ENCODE measurements at places on chromosomes 2 and 18.

DNA sequence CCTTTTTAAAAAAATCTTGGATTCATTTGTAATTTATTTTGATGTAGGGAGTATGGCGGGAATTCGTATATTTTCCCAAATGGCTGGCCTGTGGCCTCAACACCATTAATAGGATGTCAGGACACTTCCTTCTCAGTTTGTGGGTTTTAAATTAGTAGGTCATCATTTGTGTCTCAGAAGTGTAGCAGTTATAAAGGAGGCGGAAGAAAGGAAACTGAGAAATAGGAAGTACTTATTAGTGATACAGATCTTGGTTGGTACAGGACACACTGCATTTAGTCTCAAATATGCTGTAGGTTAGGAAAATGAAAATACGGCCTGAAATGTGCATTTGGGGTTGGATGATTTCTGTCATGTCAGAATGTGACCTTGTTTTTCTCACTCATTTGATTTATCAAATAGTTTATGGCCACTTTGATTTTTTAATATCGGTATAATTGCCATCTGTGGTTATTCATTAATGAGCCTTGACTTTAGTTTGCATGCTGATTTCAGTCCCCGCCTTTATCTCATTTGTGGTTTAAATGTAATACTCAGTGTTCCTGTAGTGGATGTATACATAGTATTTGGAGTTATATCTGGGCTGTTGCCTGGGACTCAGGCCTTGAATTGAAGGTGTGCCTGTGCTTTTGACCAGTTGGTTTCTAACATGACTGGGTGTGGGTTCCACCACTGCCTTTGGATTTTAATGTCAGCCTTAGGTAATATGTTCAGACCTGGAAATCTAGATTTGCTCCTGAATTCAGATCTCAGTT is 31.4 kb downstream of the ZCCHC2 start:
- no peak for DNase-seq

DNA sequence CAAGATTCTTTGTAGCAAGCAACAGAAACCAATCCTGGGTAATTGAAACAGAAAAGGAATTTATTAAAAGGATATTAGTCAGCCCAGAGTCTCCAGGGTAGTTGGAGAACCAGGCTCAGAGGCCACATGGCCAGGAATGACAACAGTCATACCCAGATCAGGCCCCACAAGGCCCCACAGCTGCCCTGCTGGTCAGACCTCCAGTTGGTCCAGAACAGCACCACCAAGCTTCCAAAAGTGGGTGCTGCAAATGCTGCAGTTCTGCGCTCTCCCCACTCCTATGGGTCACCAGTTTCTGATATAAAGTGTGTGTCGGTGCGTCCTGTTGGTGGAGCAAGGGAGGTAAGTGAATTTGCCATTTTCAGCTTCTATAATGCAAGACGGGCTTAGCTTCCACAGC is 29.9 kb downstream of the KLHL29 start:
- DNase-seq: no peak

GRCh38 chr2:108403494-108403893 is 25.7 kb downstream of the SULT1C4 start:
- DNase-seq: no peak

GRCh38 chr18:21293479-21293878 is 51.4 kb downstream of the GREB1L start:
- DNase-seq: no peak

DNA sequence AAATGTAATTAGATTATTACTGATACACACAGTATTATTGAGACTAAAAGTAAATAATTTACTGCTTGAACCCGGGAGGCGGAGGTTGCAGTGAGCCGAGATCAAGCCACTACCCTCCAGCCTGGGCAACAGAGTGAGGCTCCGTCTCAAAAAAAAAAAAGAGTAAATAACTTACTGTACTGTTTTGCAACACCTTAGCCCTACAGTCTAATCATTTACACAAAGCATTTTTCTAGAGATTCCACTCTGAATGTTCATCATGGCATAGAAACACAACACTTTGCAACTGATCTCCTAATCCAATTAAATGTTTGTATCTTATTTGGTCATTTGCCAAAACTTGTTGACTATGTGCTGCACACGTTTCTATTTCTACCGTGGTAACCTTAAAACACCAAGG is 23.4 kb upstream of the RMP24 start:
- no peak for DNase-seq

- DNase-seq: no peak
Observed at GRCh38 chr2:181421131-181421458, 36.1 kb upstream of the ITGA4 start.

DNA sequence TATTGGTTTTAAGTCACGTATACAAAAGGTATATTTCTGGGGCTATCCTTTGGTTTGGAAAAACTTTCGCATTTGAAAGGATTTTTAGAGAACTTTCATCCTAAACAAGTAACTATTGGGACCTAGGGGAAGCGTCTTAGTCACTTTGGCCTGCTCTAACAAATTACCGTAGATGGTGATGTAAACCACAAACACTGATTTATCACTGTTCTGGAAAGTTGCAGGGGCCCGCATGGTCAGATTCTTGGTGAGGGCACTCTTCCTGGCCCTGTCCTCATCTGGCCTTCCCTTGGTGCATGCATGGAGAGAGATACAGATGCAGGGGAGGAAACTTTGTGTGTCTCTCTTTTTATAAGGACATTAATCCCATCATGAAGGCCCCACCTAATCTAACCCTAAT is 49.1 kb upstream of the ANKRD62 start:
- no peak for DNase-seq

GRCh38 chr2:15636972-15637785 is 45.5 kb downstream of the DDX1 start:
- peak; percentile 56 for DNase-seq

- peak; percentile 18 for DNase-seq
Observed at GRCh38 chr18:21851327-21851961, 110.9 kb downstream of the MIB1 start.

- DNase-seq: peak; percentile 86
Observed at GRCh38 chr2:195659982-195660890, 3.2 kb downstream of the SLC39A10 start.

DNA sequence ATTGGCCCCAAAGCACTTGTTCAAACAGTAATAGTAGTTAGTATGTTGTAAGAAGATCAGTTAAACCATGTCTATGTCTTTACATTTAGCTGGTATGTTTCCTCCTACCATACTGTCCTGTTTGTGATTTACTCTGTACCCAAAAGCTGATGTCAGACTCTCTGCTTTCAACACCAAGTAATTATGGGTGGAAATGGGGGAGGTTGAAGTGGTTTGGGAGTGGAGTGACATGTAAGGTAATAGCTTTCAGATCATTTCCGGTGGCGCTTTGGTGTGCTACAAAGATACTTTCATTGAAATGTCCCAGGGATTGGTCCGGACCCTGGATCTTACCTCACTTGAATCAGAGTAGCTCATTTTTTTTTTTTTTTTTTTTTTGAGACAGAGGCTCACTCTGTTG is 39.7 kb upstream of the TGIF1 start:
- DNase-seq: no peak

DNA sequence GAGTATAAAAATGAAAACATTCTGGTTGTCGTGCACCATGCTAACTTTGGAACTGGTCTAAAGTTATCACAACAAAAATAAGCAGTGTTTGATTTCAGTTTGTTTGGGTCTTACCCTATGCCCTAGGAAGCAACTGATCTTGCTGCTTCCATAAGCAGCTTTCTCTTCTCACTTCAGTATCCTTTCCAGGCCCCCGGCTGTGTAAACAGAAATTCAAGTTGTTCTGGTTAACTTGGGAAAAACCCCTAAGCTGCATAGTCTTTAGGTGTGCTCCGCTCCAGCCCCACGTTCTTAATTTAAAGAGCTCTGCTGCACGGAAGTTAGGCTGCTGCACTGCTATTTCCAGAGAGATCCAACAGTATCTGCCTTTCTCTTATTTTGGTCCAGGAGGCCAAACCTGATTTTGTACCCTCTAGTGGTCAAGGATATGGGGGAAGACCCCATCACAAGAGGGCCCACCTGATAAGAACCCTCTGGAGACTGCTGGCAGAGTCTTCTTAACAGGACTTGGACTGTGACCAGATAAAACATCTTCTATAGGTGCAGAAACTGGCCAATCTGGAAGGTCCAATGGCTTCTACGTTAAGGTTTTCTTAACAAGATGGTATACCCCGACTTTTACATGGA is 69.1 kb downstream of the FEZ2 start:
- DNase-seq: no peak

- DNase-seq: no peak
Observed at GRCh38 chr2:188383158-188383557, 91.5 kb downstream of the GULP1 start.

- DNase-seq: peak; percentile 33
Observed at GRCh38 chr2:131039908-131040660, 53.2 kb downstream of the FAM168B start.

GRCh38 chr2:150812066-150812465 is 324.6 kb upstream of the RND3 start:
- DNase-seq: no peak

GRCh38 chr2:180472133-180472532 is 465.0 kb upstream of the CWC22 start:
- no peak for DNase-seq

DNA sequence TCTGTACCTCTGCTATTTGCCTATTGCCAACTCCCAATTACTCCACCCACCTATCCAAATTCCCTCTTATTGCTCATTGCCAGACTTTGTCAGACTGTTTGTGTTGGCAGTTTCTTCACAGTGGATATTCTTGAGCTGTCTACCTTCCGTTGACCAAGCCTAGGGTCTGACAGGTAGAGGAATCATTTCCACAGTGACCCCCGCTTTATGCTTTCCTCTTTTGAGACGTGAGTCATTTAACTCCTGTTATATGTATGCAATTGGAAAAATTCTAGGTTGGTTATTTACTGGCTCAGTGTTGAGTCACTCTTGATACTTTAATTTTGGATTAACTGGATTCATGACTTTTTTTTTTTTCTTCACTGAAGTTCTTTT is 187.7 kb downstream of the IRS1 start:
- no peak for DNase-seq

DNA sequence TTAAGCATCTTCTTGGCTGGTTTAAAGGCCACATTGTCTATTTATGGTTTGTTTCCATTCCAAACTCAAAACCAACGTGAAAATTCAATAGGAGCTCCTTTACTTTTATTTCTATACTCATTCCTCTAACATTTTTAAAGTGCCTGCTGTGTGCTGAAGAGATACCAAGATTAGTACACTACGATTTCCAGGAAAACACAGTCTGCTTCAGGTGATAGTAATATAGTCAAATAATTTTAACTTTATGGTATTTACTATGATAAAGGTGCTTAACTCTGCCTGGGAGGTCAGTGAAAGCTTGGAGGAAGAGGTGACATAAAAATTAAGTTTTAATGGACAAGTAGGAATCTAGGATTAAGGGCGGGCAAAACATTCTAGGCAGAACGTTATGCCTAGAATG is 121.4 kb downstream of the KIAA1328 start:
- no peak for DNase-seq

DNA sequence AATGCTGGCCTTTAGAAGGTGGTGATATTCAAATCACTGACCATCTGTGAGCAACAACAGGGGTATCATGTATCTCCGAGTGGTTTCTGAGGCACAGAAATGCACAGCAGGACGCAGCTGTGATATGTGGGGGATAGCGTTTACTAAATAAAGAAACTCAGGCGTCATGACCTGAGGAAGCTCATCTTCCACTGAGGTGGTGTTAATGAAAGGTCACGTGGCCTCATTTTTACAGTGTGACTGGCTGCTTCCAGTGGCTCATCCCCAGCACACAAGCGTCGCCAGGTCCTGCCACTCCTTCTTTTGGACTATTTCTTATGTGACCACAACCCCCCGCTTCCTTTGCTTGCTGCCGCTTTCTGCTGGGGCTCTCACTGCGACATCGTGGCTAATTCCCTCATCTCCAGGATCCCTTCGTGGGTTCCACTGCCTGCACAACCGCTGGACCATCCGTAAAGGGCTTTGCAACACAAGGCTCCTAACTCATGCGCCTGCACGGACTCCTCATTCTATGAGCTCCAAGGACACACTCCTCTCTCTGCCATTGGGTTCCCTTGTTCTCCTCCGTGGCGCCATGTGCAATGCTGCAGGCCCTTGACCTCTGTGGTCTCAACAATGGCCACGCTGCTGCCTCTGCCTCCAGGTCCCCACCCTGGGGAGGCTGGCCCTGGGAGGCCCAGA is 109.3 kb downstream of the MBP start:
- DNase-seq: no peak

DNA sequence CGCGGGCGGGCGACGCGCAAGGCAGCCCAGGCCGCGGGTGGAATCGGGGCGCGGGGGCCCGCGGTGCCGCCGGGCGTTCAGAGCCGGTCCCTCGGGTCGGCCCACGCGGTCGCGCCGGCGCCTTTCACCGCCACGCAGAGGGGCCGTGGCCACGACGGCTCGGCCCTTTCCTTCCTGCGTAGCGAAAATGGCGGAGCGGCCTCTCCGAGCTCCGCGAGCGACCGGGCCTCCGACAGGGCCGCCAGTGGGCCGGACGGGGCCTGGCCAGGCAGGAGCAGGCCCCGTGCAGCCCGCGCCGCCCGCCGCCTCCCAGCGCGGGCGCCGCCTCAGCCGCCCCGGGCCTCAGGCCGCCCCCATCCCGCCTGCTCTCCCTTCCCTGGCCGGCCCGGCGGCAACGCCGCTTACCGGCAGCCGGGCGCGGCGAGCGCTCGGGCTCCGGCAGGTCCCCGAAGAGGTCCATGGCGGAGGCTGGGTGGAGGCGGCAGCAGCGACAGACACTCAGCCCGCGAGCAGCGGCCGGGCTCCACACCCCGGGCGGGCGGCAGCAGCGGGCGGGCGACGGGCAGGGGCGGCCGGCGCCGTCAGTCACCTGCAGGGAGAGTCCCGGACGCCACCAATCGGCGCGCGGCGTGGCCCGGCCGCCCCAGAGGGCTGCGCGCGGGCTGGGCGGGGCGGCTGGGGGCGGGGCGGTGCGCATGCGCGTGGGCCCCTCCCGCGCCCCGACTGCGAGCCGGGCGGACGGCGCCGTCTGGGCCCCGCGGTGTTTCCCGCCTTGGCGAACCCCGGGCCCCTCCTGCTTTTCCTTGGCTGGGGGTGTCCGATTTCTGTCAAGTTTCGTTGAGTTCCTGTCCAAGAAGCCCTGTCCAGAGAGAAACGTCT is at the start of gene ILKAP:
TSS of gene ILKAP (minus strand) at position 602 of the 879 bp plus-strand sequence. CDS start at position 460, 142 bp downstream.
- DNase-seq: peak; percentile 91

- DNase-seq: no peak
Observed at GRCh38 chr18:57311472-57311871, 40.9 kb upstream of the ST8SIA3 start.

DNA sequence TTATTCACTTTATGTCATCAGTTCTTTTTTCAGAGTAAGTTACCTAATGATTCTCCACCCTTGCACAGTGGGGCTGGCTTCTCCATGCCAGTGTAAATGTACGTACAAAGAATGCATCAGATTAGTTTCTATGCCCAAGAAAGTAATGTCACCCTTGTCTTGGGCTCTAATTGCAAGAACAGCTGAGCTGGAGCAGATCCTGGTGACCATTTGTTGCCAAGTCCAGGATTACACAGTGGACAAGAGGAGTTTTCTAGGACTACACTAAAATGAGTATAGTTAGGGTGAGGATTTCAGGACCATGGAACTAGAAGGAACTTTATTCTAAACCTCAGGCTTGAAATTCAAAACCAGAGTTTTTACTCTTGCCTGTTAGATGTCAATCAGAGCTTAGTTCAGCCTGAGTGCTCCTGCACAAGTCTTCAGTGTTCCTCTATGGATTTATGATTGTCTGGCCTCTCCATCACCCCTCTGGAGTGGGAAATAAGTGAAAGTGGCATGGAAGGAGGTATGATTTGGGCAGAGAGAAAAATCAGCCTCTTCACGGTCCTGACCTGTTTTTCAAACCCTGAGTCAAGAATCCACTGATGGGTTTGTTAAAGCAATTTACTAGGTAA is 29.8 kb downstream of the PCBP1 start:
- DNase-seq: no peak

- no peak for DNase-seq
Observed at GRCh38 chr2:119234021-119235019, 10.7 kb downstream of the STEAP3 start.

GRCh38 chr2:127072396-127072795 is 34.6 kb downstream of the BIN1 start:
- DNase-seq: no peak

Data from CD4-positive, alpha-beta T cell treated with Interleukin-21 for 1 hour (primary cell).